Mammary microvascular endothelial cell (primary cell): ENCODE measurements at places on chromosomes 2 and 18. TPM values are rescaled to one million over a fixed set of nuclear protein-coding genes. Genes with fewer than 3 reads are reported as not detected.

KATNAL2 gene
- total RNA-seq: 0.54 and 2.2 TPM in 2 replicates

COL5A2 gene
- total RNA-seq: 28.7 and 32.0 TPM in 2 replicates

GPR75 gene
- total RNA-seq: 0.27 and 0.94 TPM in 2 replicates

DIPK1C gene
- total RNA-seq: not detected in 2 replicates

ALPP gene
- total RNA-seq: not detected in 2 replicates
